LHCN-M2 (cell line): ENCODE measurements at places on chromosomes 3 and 15. TPM values are rescaled to one million over a fixed set of nuclear protein-coding genes. Genes with fewer than 3 reads are reported as not detected.

Gene BOC
- 2.4 and 3.7 TPM in 2 replicates for total RNA-seq

Gene RTP4
- not detected in 2 replicates for total RNA-seq

Gene TLNRD1
- 24.3 and 25.1 TPM in 2 replicates for total RNA-seq

Gene FGF7
- total RNA-seq: 6.5 and 7.9 TPM in 2 replicates

Gene CTXN2
- not detected in 2 replicates for total RNA-seq

Gene CCR3
- total RNA-seq: not detected in 2 replicates

Gene HDDC3
- total RNA-seq: 11.9 and 13.2 TPM in 2 replicates

Gene WNT7A
- not detected in 2 replicates for total RNA-seq

Gene ZNF639
- 46.0 and 50.4 TPM in 2 replicates for total RNA-seq

Gene VPS8
- 29.4 and 43.5 TPM in 2 replicates for total RNA-seq

Gene ARNT2
- 11.1 and 17.9 TPM in 2 replicates for total RNA-seq

Gene SENP5
- total RNA-seq: 29.9 and 30.7 TPM in 2 replicates
